IMR-90 (cell line): ENCODE measurements at places on chromosomes 16 and 17. TPM values are rescaled to one million over a fixed set of nuclear protein-coding genes. Genes with fewer than 3 reads are reported as not detected.

DNA sequence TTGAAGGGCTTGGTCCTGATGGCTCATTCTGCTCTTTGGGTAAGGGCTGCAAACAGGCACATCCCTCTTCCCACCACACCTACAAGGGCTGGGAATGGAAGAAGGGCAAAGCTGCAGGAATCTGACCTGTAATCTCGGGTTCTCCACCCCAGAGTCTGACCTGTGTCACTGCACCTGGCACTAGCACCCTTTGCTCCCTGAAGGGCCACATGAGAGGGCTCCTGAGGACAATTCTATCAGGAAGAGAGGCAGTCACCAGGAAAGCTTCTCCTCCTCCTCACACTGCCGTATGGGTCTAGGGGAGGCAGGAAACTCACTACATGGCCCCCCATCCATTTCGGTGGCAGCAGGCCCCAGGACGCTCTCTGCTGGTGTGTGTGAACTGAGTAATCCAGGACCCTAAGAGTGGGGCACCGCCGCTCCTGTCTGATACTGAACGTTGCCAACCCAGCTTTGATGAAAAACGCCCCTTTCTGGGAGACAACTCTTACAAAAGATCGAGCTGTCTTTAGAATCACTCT lies 26.4 kb downstream of the TTLL6 start:
- no peak for DNase-seq

- DNase-seq = peak; percentile 45
These were observed 119.5 kb downstream of the IRF8 start for GRCh38 chr16:86018487-86018886.

The KLHL36 gene
- polyA plus RNA-seq = 46.3 and 48.9 TPM in 2 replicates

DNA sequence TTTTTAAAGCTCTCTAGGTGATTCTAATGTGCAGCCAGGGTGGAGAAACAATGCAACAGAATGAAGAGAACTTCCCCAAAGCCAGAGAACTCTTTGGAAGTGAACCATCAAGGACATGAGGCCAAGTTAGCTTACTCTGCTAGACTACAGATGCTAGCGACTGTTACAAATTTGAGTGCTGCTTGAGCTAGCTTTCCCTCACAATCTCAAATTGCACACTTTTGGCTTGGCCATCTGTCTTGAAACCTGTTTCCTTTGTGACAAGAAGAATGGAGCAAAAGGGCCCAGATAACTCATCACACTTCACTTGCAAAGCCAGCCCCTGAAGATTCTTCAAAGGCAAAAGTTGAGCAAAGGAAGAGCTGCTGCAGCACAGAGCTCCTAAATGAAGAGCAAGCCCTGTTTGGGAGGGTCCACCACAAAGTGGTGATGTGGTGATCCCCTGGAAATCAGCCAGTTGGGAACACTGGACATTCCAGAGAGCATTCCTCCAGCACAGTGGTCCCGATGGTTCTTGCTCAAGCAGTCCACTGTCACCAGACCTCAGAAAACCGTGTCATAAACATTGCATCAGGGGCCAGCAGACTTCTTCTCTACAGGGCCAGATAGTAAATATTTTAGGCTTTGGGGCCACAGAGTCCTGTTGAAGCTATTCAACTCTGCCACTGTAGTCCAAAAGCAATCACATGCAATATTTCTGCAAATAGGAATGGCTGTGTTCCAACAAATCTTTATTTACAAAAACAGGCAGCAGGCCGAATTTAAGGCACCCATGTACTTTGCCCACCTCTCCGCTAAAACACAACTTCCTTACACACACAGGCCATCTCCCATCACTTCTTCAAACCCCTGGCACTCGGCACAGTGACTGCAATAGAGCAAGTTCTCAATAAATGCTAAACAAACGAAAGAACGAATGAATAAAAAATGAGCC lies 21.2 kb downstream of the SLC39A11 start:
- DNase-seq = peak; percentile 29

GRCh38 chr17:74798239-74798707 lies 22.1 kb upstream of the NAT9 start:
- DNase-seq = peak; percentile 36

The SLC13A5 gene
- not detected in 2 replicates for polyA plus RNA-seq

The VPS35L gene
- polyA plus RNA-seq = 37.1 and 40.1 TPM in 2 replicates

DNA sequence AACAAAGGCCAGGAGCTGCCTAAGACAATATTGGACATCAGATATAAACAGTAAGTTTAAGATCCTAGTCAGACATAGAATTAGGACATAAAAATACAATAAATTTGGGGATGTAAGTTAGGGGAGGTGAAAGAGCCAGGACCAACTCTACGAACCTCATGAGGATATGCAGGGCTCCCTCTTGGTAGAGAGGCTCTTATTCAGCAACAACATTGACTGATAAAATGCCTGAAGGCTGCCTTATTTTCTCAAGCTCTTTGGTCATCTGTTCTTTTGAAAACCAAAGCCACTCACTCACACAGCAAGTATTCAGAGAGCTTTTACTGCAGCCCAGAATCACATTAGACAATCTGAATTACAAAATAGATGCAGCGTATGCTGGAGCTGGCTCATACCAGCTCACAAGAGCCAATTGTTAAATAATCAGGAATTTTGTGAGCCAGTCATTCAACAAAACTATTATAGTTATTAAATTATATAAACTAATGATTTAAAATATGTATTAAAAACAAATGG lies 108.6 kb upstream of the CLEC3A start:
- peak; percentile 46 for DNase-seq

The KRTAP3-1 gene
- polyA plus RNA-seq = not detected in 2 replicates

The SCIMP gene
- not detected in 2 replicates for polyA plus RNA-seq

DNA sequence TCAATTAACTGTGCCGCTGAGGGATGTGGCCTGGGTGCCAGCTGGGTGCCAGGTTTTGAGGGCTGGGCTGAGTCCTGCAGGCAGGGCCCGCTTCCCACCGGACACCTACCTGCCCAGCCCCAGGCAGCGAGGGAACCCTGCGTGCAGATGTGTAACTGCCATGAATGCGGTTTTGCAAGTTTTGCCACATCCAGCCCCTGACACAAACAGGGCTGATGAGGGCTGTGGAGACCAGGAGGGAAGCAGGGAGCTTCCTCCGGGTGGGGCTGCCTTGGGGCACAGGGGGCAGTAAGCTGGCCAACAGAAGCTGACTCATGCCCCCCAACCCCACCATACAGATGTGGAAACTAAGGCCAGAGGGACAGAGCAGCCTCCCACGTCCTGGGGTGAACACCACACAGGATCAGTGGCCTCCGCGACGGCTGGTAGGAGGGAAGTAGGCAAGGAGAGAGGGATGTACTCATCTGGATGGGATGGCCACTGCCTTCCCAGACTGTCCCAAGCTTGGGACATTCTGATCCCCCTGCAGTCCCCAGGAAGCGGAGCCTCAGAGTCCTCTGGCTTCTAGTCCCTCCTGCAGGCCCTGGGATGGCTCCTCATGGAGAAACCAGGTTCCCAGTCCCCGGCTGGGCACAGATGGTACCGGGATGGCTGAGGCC lies 1.6 kb downstream of the UBALD1 start:
- DNase-seq = no peak

GRCh38 chr17:48246612-48247011 lies 139.0 kb downstream of the SNX11 start:
- DNase-seq = peak; percentile 34

DNA sequence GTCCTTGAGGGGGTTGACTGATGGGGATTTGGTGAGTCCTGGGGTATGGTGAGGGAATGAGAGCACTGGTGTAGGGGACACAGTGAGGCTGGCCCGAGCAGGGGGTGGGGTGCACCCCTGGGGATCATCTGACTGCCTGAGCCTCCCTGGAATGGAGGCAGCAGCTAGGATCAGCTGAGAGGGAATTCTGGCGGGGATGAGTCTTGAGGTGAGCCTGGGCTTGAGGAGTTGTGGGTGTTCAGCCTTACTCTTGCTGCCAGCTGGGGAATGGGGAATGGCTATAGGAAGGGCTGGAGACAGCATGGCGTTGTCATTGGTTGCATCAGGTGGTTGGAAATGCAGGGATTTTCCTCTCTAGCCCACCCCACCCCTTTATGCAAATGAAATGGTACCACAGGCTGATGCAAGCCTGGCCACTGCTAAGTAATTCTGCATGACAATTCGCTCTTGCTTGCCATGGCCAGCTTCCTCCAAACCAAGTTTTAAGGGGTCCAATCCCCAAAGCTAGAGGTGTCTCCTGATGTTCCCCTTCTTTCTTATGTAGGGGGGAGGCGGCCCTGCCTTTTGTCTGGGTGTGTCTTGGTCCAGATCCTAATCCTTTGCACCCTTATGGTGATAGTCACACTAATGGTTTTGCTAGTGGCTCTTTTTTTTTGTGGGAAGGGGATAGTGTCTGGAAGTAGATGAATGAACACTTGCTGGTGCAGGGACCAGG lies 7.5 kb downstream of the NFE2L1 start:
- peak; percentile 92 for DNase-seq

The AANAT gene
- 0.19 and 0.21 TPM in 2 replicates for polyA plus RNA-seq

- no peak for DNase-seq
These were observed 6.0 kb downstream of the ARHGAP23 start for GRCh38 chr17:38434178-38434665.

- peak; percentile 34 for DNase-seq
These were observed 134.8 kb downstream of the HS3ST2 start for GRCh38 chr16:22948603-22949368.

- peak; percentile 87 for DNase-seq
These were observed 86.2 kb downstream of the ITFG1 start for GRCh38 chr16:47374629-47375028.

DNA sequence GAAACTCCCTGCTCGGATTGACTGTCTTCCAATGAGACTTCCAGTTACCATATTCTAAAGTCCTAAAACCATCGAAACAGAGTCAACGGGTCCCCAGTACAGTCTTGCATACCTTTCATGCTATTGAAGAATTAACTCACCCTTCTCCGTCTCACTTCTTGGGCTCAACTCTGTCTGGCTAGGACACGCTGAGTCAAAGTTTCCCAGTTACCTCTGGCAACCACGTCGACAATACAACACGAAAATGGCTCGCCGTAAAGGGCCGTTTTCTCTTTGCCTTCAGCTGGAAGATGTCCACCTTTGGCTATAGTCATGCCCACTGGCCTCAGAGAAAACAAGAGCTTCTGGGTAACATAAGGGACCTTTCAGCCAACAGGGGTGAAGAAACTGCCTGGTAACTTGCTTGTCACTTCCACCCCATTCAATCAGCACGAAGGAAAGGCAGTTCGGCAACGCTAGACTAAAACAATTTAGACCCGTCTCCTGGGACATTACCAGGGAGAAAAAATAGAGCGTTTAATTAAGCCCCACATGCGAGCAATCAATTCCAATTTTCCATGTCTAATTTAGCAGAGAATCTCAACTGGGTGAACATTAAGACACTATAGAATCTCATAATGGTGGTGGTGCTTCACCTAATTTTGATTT lies 21.5 kb downstream of the KCNG4 start:
- DNase-seq = no peak

- no peak for DNase-seq
These were observed 12.9 kb upstream of the CACNG4 start for GRCh38 chr17:66951605-66951953.

The KRT222 gene
- not detected in 2 replicates for polyA plus RNA-seq

DNA sequence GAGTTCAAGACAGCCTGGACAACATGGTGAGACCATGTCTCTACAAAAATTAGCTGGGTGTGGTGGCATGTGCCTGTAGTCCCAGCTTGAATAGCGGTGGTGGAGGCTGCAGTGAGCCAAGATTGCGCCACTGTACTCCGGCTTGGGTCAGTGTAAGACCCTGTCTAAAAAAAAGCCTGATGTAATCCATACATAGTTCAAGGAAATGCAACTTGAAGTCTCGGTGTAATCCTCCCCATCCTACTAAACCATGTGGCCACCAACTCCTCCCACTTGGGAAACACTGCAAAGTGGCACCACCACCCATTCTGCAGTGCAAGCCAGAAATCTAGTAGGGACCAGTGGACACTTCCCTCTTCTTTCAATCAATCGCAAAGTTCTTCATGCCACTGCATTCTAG lies 5.4 kb upstream of the KPNB1 start:
- DNase-seq = no peak

DNA sequence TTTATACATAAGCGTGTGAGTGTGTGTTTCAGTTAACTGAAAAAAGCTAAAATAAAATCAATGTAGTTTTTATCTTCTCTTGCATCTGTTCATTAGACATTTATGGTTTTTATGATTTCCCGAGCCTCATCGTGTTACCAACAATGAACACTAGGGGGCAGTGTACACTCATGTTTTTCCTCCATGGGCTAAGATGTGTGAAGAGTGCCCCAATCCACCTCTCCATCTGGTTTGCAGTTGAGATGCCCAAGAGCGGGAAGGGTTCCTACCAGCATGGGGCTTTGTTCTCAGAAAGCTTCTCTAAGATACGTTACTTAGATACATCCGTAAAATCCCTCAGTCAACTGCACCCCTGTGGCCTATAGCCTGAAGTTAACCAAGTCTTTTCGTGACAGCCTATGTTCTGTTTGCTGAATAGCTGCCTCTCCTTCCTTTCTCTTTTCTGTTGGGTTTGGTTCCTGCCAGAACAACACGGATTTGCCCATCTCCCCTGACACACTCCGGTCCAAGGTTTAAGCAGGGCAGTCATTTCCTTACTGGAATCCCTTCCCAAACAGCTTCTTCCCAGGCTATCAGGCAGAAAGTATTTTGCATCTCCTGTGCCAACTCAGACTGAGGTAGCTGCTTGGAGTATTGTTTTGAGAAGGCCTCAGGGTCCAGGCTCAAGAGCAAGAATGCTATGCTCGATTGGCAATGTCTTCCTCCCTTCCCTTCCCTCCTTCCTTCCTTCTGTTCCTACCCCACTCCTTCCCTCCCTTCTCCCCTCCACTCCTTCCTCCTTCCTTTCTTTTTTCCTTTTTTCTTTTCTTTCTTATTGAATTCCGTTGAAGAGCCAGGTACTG lies 12.9 kb upstream of the ELAC2 start:
- peak; percentile 50 for DNase-seq

The CACNG3 gene
- not detected in 2 replicates for polyA plus RNA-seq

DNA sequence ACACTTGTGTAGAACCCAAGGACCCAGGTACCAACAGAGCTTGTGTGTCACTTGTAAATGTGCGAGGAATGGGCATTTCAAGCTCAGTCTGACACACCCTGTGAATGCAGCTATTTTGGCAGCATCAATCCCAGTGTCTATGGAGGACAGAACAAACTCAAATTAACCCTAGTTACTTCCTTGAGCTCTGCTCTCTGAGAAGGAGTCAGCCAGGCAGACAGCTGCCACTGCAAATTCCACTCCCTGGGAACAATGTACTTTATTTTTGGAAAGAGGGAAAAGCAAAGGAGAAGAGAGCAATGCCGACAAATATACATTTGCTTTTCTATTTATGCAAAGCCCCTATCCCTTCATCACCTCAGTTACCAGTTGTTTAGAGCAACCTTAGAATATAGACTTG lies 48.4 kb upstream of the NOG start:
- no peak for DNase-seq
